ENCODE measurements at places on chromosomes 4 and X.

DNA sequence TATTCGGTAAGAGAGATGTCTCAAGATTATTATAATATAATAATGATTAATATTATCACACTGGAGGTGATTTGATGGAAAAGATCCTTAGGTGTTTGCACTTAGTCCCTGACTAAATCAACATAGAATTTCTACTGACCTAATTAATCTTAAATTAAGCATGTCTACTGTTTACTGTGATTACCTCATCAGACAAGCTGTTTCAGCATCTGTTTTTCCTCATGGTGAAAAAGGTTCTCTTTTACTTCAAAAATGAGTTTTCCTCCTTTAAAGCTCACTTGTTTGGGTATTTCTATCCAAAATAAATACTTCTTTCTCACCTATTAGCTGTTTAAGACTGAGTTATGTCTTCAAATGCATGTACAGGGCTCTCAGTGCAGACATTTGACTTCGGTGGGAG is 407.8 kb downstream of the NKX6-1 start:
- DNase-seq: no peak

- no peak for DNase-seq
These were observed 407.3 kb downstream of the FAT4 start for GRCh38 chr4:125722009-125722408.

GRCh38 chr4:115292320-115293092 is 179.1 kb upstream of the NDST4 start:
- no peak for DNase-seq

- DNase-seq: no peak
These were observed 274.1 kb downstream of the ARHGAP10 start for GRCh38 chr4:148006001-148006400.
